Stimulated activated CD8-positive, alpha-beta memory T cell treated with anti-CD3 and anti-CD28 coated beads, Interleukin-7, amount 100 ng/mL, for 48 hours (primary cell): ENCODE measurements at places on chromosomes 13 and 19.
A peak's percentile ranks its signal among the peaks of the same experiment; 100 is the strongest.

- DNase-seq: peak; percentile 19
These were observed 12.8 kb upstream of the SELENOW start for GRCh38 chr19:47765523-47766358.

DNA sequence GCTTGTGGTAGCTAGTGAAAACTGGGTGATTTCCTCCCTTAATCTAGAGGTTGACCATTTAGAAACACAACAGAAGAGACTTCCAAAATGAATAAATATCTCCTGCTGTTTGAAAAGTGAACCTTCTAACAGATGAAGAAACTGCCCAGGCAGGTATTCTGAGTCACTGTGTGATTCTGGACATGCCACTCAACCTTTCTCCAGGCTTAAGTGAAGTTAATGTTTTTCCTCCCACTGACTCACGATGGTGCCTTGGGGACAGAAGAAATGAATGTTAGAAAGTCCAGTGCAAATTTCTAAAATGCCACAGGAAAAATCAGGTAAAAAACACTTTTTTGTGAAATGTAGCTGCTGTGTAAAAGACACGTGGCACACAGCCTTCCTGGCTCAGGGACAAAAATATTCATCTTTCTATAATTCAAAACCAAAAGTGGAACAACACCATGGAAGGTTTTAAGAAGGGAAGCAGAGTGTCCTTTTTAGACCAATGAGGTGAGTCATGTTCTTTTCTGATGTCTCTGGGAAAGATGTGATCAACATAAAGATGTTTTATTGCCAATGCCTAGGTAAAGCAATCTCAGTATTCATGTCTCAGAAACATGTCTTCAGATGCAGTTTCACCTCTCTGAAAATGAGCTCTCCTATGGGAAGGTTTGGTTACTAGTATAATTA lies 9.1 kb downstream of the UBE2L5 start:
- DNase-seq: no peak

- DNase-seq: no peak
These were observed 106.6 kb downstream of the RAB20 start for GRCh38 chr13:110454956-110455355.

GRCh38 chr13:101530293-101530692 lies 77.8 kb downstream of the ITGBL1 start:
- no peak for DNase-seq

GRCh38 chr13:98476538-98476966 lies 100.4 kb downstream of the STK24 start:
- DNase-seq: peak; percentile 90

- DNase-seq: no peak
These were observed 4.3 kb downstream of the GAMT start for GRCh38 chr19:1396768-1397679.

GRCh38 chr13:73757481-73758233 lies 376.5 kb downstream of the KLF12 start:
- no peak for DNase-seq

DNA sequence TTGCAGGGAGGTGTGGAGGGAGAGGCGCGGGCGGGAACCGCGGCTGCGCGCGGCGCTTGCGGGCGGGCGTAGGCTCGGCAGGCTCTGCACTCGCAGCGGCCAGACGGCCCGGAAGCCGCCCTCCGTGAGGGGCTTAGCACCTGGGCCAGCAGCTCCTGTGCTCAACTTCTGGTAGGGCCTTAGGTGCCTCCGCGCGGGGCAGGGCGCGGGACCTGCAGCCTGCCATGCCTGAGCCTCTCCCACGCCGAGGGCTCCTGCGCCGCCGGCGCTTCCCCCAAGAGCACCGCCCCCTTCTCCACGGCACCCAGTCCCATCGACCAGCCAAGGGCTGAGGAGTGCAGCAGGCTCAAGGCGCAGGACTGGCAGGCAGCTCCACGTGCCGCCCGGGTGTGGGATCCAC lies 940.8 kb upstream of the PCDH9 start:
- no peak for DNase-seq

- no peak for DNase-seq
These were observed 8.4 kb upstream of the CYP2B6 start for GRCh38 chr19:40982594-40983101.

- DNase-seq: no peak
These were observed 349.9 kb upstream of the ZNF507 start for GRCh38 chr19:31995546-31995945.

- DNase-seq: no peak
These were observed 155.5 kb downstream of the PCCA start for GRCh38 chr13:100244431-100244830.

DNA sequence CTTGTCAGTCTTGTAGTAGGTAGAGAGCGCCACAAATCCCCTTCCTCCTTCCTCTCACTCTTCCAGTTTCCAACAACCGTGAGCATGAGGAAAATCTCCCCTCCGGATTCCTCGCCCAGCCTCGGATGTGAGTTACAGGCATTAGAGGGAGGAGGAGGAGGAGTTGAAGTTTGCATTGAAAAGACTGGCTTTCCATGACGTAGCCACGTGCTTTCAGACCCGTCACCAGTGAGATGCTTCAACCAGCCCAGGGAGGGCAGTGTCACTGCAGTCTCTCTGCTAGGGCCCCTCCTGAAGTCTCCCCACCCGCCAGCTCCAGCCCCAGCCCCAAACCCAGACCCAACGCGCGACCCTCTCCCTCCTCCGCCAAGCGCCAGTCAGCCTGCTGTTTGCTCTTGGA lies 442 bp upstream of the FGF14 start:
- DNase-seq: no peak

- no peak for DNase-seq
These were observed 790.9 kb upstream of the ARGLU1 start for GRCh38 chr13:107358866-107359265.

GRCh38 chr19:29844891-29845573 lies 33.2 kb downstream of the CCNE1 start:
- DNase-seq: peak; percentile 91

DNA sequence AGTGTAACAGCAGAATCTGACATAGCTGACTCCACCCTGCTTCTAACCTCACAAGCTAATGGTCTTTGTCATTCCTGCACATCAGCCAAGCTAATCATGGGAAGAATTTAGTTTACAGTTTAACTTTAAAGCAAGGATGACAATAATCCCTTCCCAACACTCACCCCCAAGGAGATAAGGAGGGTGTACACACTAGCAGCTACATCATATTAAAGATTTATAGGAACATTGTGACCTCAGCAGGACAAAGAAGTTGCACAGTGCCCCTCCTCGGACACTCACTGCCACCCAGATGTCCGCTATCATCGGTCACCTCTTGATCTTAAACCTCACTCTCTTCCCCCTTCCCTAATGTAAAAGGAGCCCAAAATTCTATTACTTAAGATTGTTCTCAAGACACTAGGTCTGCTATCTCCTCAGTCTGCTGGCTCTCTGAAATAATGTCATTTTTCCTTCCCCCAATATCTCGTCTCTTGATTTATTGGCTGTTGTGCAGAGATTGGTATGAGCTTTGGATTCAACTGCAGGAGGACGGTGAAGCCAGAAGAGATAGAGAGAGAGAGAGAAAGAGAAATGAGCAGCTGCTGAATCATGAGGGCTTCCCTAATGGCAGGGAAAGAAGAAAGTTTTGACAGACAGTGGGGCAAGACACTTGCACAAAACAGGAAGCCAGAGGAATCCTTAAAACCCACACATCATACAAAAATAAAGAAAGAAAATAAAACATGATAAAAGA lies 17.5 kb upstream of the FFAR2 start:
- no peak for DNase-seq

DNA sequence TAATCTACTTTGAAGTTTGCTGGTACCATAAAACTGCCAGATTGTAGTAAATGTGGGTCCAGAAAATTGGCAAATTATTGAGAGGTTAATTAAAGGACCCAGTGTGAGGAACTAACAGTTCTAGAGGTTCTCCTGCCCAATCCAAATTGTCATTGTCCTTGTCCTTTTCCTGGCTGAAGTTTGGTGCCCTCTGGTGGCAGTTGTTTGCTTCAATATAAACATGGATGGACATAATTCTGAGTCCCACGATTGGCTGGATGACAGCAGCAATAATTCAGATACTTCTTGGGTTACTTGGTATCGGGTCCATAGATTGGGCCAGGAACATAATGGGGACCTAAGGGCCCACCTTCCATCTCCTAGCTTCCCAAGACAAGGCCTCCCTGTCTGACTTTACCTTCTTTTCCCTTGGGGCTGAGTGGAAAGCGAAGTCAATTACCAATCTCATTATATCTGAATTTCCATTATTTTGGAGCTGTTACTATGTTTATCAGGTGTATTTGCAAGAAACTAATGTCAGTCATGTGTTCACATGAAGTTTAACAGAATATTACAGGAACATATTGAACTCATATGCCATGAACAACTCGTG lies 33.8 kb upstream of the GARRE1 start:
- no peak for DNase-seq

DNA sequence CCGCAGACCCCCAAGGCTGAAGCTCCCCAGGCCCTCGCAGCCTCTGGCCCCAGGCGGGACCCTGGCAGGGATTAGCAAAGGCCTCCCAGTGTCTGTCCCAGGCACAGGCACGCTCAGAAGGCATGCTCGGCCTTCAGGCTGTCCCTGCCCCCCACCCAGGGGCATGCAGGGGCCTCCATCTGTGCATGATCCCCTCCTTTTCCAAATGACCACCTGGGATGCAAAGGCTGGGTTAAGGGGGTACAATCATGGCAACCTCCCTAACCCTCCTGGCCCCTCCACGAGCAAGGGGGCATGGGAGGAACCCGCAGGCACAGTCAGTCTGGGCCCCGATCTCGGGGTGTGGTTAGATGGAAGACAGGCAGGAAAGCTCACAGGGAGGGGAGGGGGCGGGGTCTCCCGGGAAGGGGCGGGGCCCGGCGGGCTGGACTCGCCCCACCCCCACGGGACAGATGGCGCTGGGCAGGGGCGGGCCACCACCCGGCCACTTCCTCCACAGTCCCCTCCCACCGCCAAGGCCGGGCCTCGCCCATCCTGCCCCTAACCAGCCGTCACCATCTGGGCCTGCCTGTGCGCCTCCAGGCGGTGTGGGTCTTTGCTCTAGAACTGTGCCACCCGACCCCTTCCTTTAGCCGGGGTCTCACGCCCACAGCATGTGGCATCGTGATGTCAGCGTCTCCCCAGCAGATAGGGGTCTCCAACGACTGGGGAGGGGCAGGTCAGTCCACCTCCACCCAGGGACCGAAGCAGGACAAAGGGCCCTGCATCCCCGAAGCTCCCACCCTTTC lies 7.0 kb upstream of the REXO1 start:
- peak; percentile 83 for DNase-seq

DNA sequence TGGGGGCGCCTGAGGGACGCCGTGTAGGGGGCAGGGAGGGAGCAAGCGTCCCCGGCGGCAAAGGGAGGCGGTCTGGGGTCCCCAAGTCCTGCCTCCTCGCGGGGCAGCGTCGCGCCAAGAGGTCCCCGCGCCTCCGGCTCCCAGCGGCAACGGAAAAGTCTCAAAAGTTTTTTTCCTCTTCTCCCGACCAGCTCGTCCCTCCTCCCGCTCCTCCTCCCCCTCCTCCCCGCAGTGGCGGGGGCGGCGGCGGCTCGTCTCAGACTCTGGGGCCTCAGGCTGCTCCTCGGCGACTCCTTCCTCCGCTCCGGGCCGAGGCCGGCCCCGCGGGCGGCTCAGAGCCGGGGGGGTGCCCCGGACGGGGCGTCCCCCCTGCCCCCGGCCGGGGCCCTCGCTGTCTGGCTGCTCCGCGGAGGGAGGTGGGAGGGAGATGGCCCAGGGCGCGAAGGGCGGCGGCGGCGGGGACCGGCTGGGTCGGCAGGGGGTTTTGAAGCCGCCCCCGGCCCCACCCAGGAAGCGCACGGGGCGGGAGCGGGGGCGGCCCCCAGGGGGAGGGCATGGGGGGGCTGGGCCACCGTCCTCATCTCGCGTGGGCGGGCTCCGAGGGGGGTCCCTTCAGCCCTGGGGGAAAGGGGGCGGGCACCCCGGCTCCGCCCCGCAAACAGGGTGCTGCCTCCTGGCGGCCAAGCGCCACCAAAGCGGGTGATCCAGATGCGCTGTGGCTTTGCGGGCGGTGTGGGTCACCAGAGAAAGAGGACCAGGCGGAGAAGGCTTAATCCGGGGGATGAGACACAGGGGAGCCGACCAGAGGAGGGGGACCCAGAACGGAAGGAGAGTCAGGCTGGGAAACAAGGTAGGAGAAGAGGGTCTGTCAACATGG lies at the start of gene TGFB1:
Gene TGFB1, minus strand, starts transcription at position 457 of the 877 bp plus-strand sequence. CDS start 878 bp downstream, outside the sequence.
- peak; percentile 84 for DNase-seq

- DNase-seq: no peak
These were observed 34.1 kb downstream of the RGCC start for GRCh38 chr13:41491436-41491835.

GRCh38 chr13:97802213-97802612 lies 151.3 kb upstream of the IPO5 start:
- DNase-seq: no peak

DNA sequence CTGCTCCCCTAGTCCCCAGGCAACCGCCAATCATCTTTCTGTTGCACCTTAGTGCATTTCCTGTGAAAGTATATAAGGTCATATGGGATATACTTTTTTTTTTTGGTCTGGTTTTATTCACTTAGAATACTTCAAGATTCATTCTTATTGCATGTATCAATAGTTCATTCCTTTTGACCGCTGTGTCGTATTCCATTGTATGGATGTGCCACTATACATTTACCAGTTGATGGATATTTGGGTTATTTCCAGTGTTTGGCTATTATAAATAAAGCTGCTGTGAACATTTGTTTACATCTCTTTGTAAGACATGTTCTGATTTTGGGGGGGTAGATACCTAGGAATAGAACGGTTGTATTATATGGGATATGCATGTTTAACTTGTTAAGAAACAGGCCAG lies 9.9 kb upstream of the UBA2 start:
- no peak for DNase-seq

DNA sequence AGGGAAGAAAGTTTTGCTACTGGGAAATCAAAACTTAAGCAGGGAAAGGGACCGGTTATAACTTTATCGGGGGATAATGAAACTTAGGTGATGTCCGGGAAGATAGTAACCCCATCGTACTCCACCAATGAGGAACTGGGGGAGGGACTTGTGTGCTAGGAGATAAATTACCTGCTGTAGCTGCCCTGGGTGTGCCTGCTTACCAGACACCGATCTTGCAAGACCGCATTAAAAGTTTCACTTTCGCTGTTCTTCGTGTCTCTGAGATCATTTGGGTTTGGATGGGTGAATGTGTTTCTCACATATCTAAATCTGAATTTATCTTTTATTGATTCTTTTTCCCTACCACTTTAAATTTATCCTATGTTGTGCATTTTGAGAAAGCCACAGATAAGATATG lies 381.4 kb downstream of the SLITRK6 start:
- no peak for DNase-seq

- no peak for DNase-seq
These were observed 135.9 kb downstream of the DLEU7 start for GRCh38 chr13:50707628-50708027.

DNA sequence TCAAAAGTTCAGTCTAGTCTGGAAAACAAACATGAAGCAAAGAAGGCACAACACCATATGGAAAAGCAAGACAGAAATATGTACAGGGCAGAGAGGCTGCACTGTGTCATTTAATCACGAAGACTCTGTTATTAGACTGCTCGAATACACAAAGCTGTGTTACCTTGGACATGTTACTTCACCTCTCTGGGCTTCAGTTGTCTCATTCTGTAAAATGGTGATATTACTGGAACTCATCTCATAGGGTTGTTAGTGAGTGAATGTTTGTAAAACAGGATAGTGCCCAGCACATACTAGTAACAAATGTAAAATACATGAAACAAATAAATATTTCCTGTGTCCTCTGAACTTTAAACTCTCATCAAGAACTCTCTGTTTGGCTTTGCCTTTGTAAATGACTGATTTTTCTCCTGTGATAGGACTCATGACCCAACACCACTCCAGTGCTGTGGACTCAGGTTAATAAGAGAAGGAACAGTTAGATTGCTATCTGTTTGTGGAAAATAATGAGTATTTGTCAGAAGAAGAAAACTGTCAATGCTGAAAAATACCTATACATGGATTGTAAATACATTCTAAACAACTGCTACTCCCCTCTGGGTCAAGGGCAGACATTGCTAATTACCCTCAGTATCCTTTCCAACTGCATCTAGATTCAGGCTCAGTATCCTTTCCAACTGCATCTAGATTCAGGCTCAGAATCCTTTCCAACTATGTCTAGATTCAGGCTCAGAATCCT lies 62.3 kb downstream of the ZIC5 start:
- DNase-seq: no peak
